ENCODE measurements at places on chromosomes 7 and 10.

- DNase-seq: no peak
These were observed 62.6 kb downstream of the CCNY start for GRCh38 chr10:35398908-35399307.

- peak; percentile 85 for DNase-seq
These were observed 6.9 kb upstream of the CREB3L2 start for GRCh38 chr7:138008588-138009349.

- no peak for DNase-seq
These were observed 12.4 kb upstream of the GPR158 start for GRCh38 chr10:25162391-25162790.

DNA sequence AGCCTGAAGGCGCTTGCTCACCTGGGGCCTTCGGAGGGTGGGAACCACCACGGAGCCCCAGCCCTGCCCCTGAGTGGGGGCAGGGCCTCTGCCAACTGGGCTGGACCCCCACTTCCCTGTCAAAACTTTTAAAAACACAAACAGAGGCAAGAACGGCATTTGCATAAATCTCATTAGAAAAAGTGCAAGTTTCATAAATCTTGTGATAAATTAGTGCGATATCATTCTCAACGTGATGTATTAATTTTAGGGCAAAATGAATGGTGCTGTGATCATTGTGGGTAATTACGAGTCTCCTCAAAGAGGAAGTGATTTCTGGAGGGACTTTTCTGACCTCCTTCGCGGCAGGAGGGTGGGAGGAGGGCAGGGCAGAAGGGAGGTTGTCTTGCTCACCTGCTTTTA lies 98.3 kb downstream of the CDH23 start:
- DNase-seq: no peak

- no peak for DNase-seq
These were observed 105.3 kb upstream of the KCTD7 start for GRCh38 chr7:66523409-66523808.

DNA sequence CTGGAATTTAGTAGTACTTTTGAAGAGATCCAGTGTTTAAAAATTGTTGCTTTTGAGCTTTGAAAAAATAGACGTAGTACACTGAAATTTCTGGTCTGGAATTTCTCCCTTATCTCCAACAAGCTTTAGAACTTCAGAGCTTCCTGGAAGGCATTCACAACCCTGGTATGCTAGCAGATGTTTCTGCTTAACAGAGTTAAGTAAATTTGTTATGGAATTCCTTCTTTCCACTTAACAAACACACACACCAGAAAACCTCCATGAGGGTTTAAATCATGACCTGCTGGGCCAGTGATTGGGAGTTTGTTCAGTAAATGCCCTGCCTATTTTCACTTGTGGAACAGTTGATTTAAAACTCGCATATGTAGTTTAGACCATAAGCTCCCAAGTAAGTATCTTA lies 13.7 kb downstream of the ASB15 start:
- DNase-seq: no peak

- DNase-seq: no peak
These were observed 54.8 kb downstream of the ASAH2B start for GRCh38 chr10:50794490-50794889.

- peak; percentile 64 for DNase-seq
These were observed 29.4 kb upstream of the TNRC18 start for GRCh38 chr7:5452937-5453540.

GRCh38 chr7:51592842-51593599 lies 276.4 kb upstream of the COBL start:
- no peak for DNase-seq

DNA sequence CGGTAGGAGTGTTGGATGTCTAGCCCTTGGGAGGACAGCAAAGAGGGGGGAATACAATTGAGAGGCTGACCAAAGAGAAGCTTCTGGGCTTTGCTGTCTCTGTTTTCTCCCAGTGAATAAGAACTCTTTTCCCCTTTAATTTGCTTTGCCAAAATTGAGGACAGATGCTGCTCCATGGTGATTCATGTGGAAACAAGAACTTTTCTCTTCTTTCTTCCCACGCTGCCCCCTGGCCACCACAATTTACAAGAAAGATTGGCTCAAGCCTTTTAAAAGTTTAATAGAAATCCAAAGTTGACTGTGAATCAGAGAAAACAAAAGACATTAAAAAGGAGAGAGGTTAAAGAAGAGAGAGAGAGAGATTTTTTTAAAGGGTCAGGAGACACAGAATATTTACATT lies 49.0 kb downstream of the PRR15 start:
- no peak for DNase-seq

- no peak for DNase-seq
These were observed 70.6 kb upstream of the ARID5B start for GRCh38 chr10:61830846-61831273.

GRCh38 chr7:157977306-157977705 lies 610.3 kb downstream of the PTPRN2 start:
- no peak for DNase-seq

DNA sequence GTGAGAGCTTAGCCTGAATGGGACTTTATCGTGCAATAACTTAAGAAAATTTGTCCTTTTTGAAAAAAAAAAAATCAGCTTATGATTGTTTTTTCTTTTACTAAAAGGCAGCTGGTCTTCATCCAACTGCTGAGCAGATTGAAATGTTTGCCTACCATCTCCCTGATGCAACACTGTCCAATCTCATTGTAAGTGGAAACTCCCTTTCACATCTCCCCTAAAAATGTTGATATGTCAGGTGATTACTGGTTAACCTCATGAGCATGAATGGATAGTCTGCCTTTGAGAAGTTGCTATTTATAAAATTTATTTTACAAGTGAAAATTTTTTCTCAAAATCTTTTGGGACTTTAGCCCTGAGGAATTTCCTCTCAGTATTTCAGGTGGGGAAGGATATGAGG lies 17.8 kb upstream of the HKDC1 start:
- no peak for DNase-seq

GRCh38 chr7:50217401-50217800 lies 87.1 kb upstream of the IKZF1 start:
- no peak for DNase-seq

GRCh38 chr7:101990811-101991418 lies 173.5 kb downstream of the CUX1 start:
- DNase-seq: no peak

- DNase-seq: no peak
These were observed 440.4 kb downstream of the PLXNA4 start for GRCh38 chr7:132135746-132136385.

DNA sequence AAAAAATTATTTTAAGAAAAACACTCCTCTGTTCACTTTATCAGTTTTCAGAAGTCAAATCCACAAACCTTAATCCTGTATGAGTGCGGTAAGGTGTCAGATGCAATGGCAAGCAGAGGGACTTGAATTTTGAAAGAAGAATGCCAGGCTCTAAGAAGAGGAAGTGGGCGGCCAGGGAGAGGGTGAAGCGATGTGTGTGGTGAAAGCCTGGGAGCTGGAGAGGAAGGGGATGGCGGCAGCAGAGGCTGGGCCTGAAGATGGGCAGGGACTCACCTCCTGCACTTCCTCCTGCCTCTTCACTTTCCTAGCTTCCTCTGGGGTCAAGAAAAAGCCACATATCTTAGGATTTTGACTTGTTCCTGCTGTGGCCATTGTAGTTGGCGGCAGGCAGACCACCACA lies 609.6 kb downstream of the PARD3 start:
- DNase-seq: no peak

- DNase-seq: no peak
These were observed 102.0 kb upstream of the SAMD8 start for GRCh38 chr10:75009426-75009825.

DNA sequence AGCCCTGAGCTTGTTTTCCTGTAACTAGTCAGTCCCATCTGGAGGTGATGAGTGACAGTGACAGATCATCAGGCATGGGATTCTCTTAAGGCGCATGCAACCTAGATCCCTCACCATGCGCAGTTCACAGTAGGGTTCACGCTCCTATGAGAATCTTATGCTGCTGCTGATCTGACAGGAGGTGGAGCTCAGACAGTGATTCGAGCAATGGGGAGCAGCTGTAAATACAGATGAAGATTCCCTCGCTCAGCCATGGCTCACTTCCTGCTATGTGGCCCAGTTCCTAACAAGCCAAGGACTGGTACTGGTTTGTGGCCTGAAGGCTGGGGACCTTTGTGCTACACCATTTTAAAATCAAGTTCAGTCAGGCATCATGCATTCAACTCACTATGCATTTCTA lies 221.7 kb downstream of the KIAA1217 start:
- DNase-seq: no peak

DNA sequence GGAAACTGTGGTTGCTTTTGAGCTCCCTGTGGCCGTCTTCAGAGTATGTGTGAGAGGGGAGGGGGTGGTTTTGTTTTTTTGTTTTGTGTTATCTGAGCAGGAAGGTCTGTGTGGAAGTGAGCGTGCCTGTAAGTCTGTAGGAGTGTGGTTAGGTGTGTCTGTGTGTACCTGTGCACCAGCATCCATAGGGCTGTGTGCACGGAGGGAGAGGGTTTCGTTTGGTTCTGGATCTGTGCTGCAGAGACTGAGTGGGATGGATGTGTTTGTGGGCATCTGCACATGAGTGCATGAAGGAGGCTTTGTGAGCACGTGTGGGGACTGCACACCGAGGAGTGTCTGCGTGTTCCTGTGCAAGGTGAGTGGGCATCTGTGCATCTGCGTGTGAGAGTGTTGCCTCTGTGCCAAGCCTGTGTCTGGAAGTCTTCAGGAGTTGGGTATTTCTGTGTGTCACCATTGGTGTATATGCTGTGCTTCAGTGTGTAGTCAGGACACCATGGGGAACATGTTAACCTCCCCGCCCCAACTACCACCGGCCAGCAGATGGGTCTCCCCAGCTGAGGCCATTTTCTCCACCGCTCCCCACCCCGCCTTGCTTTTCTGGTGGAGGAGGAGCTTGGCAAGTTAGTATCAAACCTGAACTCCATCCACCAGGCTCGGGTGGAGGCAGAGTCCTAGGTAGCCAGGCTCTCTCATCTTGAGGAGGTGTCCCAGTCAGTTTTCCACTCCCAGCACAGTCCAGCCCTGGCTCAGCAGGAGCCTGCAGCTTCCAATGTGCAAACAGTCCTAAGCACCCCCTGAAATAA lies 7.1 kb upstream of the TLX1 start:
- DNase-seq: no peak

- no peak for DNase-seq
These were observed 22.0 kb downstream of the OR6B1 start for GRCh38 chr7:144022169-144022568.

DNA sequence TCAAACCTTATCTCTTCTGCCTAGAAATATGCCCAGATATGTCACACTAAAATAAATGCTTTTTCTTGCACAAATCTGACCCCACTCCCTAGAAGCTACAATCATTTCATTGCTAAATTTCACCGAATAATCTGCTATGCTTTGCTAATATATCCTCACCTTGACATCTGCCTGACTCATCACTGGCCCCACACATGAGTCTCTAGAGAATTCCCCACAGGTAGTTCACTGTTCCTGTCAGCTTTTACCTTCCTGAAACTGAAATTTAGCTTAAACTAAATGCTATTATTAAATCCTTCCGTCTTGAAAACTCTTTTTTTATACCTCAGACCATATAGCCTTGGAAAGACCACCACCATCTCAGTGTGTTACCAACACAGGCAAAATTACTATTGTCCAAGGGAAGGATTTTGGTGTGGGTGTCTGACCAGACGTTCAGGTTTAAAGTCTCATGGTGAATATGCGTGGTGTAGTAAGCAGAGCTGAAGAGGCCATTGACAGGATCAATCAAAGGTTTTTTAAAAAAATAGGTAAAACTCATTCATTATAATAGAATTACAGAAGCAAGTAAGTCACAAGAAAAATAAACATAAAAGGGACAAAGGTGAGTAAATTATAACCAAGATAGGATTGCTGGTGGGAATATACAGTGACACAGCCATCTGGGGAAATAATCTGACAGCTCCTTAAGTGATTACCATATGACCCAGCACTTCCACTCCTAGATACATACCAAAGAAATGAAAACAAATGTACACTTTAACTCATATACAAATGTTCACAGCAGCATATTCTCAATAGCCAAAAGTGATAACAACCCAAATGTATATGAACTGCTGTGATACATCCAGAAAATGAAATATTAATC lies 173.5 kb downstream of the KMT2E start:
- no peak for DNase-seq

GRCh38 chr10:76113952-76114351 lies 682.5 kb downstream of the LRMDA start:
- DNase-seq: no peak

GRCh38 chr10:31072451-31072850 lies 40.8 kb upstream of the ZNF438 start:
- no peak for DNase-seq

- no peak for DNase-seq
These were observed 29.4 kb upstream of the CACNA2D1 start for GRCh38 chr7:82472966-82473365.

- DNase-seq: no peak
These were observed 11.3 kb upstream of the SGPL1 start for GRCh38 chr10:70804421-70804808.

DNA sequence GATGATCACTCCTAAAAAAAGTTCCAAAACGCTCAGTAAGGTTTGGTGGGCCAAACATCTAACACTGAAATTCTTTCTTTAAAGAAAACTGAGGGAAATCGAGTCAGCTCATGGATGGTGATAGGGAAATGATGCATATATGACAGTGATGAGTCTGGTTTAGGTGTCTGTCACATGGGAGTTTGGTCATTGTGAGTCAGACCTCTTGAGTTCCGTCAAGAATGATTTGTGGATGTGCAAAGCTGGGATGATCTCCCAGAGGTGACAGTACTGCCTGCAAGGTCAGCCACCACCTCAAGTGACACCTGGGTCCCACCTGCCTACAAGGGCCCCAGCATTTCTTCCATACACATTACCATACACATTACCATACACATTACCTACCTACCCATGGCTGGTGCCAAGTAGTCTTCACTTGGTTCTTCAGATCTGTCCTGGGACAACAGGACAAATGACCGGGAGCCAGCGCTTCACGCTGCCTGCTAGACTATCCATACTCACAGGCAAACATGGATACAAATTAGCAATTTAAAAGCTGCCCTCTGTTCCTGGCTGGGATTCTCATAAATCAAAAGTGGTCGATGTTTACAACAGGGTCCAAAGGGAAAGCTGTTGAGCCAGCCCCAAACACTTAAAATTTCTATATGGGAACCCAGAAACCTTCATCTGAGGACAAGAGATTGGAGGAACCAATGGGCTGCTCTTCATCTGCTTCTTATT lies 128.4 kb downstream of the ADAM12 start:
- peak; percentile 45 for DNase-seq

GRCh38 chr7:2273866-2274265 lies 31.8 kb downstream of the NUDT1 start:
- no peak for DNase-seq

- DNase-seq: no peak
These were observed 562 bp downstream of the NUB1 start for GRCh38 chr7:151342102-151342646.

DNA sequence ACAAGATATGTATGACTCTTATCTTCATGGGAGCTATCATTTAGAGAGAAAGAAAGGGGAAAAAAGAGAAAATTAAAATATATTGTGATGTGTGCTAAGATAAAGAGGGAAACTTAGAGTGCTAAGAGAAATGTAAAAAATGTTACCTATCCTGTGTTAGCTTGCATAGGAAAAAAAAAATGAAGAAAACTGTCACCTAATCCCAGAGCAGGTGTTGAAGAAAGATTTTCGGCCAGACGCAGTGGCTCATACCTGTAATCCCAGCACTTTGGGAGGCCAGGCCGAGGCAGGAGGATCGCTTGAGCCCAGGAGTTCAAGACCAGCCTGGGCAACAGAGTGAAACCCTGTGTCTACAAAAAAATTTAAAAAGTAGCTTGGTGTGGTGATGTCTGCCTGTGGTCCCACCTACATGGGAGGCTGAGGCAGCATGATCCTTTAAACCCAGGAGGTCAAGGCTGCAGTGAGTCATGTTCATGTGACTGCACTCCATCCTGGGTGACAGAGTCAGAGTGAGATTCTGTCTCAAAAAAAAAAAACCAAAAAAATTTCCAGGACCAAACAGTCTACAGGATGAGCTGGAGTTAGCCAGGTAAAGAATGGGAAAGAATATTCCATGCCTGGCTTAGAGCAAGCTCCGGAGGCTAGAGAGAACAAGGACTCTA lies 2.4 kb upstream of the MKLN1 start:
- peak; percentile 37 for DNase-seq
